Adrenal gland (tissue), 19 donors: ENCODE measurements at places on chromosomes 1 and 21. TPM values are rescaled to one million over a fixed set of nuclear protein-coding genes. Genes with fewer than 3 reads are reported as not detected.
A peak's percentile ranks its signal among the peaks of the same experiment; 100 is the strongest.

Gene WDR64
- polyA plus RNA-seq = not detected

Gene LRRC53
- polyA plus RNA-seq = not detected

Gene PTGS2
- polyA plus RNA-seq = 0.77 TPM

Gene LMX1A
- polyA plus RNA-seq = not detected

Gene AKNAD1
- 8.5 TPM for polyA plus RNA-seq

GRCh38 chr1:247300491-247301175 lies 31.0 kb downstream of the ZNF496 start:
- DNase-seq = no peak

DNA sequence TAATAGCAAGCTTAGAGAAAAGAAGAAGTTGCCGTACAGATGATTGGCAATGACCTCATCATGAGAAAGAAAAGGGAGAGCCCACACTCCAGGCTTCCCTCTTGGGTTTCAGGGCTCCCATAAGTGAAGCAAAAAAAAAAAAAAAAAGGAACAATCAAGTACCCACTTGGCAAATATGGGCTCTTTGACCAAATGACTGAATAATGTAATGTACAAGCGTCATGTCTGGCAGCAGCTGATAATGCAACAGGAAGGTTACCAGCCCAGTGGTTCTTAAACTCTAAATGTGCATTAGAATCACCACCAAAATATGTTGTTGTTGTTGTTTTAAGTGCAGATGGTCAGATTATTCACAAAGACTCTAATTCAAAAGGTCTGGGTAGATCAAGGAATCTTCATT lies 13.5 kb downstream of the TNFSF4 start:
- DNase-seq = no peak

DNA sequence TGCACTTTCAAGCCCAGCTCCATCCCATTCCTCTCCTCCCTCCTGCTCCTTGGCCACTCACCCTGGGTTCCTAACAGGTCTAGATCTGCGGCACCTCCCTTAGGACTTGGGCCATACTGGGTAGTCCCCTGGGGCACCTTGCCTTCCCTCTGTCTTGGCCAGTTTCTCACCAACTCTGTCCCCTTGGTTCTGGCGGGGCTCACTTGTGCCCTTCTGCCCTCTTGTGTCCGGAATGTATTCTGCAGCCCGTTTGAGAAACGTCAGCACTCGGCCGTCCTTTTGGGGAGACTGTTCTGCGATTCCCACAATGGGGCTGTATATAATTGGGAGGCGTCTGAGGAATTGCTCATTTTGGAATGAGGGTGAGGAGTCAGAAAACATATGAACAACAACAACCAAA lies 162.4 kb downstream of the ZSCAN20 start:
- DNase-seq = peak; percentile 24

GRCh38 chr1:65056234-65056633 lies 89.9 kb upstream of the JAK1 start:
- DNase-seq = no peak

- DNase-seq = no peak
Observed at GRCh38 chr1:105102371-105102770, 1352.7 kb downstream of the AMY1C start.

GRCh38 chr1:162861625-162862024 lies 650 bp upstream of the CCDC190 start:
- no peak for DNase-seq

- DNase-seq = no peak
Observed at GRCh38 chr1:84603223-84603622, 29.0 kb upstream of the CTBS start.

- no peak for DNase-seq
Observed at GRCh38 chr1:247335882-247336281, 4.2 kb upstream of the ZNF496 start.

DNA sequence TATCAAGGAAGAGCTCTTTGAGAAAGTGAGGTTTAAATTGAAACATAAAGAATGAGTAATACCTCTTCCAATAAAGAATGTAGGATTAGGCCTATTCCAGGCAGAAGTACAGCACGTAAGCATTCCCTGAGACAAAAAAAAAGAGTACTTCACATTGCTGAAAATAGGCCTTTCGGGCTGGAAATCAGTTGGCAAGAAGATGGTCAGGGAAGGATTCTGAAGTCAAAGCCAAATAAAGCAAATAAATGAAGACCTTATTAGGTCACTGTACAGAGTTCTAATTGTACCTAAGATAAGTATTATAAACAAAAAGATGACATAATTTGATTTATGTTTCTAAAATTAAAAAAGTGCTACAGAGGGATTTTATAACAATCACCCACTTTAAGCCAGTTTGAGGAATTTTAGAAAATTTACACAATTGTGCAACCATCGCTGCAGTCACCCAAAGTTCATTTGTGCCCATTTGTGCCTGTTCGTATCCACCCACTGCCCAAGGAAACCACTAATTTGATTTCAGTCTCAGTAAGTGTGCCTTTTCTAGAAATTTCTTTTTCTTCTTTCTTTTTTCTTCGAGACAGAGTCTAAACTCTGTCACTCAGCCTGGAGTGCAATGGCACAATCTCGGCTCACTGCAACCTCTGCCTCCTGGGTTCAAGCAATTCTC lies 58.6 kb downstream of the FMO4 start:
- DNase-seq = no peak

DNA sequence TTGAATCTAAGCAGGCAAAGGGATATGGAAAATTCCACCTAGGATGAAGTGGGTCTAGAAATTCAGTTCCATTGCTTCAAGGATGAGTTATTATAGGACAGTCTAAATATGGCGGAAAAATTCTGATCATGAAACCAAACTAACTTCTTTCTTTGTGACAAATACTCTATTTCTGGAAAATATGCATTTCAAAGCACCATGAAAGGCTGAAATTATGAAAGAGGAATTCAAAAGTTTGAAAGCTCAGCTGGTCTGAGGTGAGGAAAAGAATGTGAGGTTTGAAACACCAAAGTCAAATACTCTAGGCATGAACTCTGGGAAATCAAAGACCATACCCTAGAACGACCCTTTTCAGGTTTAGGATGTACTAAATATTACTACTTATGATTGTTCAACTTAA lies 36.4 kb upstream of the COL11A1 start:
- no peak for DNase-seq

GRCh38 chr1:89288051-89288340 lies 15.3 kb upstream of the GBP5 start:
- DNase-seq = no peak

DNA sequence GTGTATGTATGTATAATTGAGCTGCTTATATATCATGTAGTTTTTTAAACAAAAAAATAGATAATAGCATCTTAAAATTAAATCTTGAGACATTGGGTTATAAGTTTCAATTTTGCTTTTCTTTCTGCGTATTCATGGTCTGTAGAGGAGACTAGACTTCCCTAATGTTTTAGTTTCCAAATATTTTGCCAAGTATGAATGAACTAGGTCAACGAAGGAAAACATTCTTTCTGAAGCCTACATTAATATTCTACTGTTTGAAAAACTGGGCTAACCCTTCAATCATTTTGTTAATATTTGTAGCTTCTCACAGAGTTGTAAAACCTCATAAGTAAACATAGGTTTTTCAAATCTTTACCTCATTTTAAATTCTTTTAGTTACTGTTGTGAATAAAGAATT lies 592.7 kb downstream of the USP25 start:
- DNase-seq = no peak
